ENCODE measurements at places on chromosomes 7 and 10. TPM values are rescaled to one million over a fixed set of nuclear protein-coding genes. Genes with fewer than 3 reads are reported as not detected.

The FAM25C gene
- total RNA-seq: not detected

- no peak for DNase-seq
These were observed 5.8 kb downstream of the C7orf57 start for GRCh38 chr7:48040944-48041652.

The TAS2R5 gene
- 2.3 TPM for total RNA-seq

GRCh38 chr7:3986927-3987326 lies 685.9 kb downstream of the SDK1 start:
- DNase-seq: no peak

- no peak for DNase-seq
These were observed 553 bp downstream of the DNAJC30 start for GRCh38 chr7:73682745-73683055.

GRCh38 chr7:91310830-91311460 lies 46.7 kb downstream of the FZD1 start:
- DNase-seq: no peak

The ATOH7 gene
- total RNA-seq: not detected

The A1CF gene
- not detected for total RNA-seq

DNA sequence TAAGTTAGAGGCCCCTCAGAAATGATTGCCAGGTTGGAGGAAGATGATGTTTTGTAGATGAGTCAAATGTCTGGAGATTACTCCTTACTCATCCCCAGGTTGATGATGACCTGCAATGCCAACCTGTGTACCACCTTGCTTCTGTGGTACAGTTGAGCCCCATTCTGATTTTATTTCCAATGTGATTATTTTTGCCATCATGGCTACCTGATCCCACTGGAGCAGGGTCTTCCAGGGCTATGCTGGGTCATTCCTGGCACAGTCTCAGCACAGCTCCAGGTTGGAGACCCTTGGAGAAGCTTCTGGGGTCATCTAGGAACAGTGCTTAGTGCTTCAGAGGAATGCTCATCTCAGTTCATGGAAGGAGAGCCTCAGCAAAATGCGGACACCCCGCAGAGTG lies 34.3 kb downstream of the LRRC18 start:
- DNase-seq: no peak

The OR13A1 gene
- total RNA-seq: not detected

The UNCX gene
- total RNA-seq: not detected

DNA sequence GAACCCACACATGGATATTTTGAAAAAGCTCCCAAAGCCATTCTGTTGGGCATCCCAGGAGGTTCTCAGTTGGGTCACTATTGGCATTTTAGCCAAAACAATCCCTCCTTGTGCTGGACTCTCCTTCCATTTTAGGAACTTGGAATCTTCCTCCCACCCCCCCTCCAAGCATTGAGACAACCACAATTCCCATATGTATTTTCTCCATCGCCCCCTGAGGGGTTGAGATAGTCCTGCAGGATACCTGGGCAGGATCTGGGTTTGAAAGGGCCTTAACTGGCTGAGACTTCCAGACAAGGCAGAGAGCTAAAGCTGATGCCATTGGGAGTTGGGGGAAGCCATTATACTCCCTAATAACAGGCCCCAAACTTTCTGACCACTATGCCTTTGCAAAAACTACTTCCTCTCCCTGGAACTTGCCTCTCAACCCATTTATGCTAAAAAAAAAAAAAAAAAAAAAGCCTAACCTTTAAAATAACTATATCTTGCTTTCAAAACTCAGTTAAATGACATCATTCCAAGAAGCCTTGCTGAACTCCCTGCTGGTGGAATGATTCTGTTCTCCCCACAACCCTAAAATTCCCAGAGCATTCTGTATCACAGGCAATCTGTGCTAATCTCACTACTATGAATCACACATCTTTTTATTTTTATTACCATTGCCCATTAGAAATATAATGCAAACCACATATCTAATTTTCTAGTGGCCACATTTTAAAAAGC lies 77.5 kb upstream of the PDE1C start:
- no peak for DNase-seq

DNA sequence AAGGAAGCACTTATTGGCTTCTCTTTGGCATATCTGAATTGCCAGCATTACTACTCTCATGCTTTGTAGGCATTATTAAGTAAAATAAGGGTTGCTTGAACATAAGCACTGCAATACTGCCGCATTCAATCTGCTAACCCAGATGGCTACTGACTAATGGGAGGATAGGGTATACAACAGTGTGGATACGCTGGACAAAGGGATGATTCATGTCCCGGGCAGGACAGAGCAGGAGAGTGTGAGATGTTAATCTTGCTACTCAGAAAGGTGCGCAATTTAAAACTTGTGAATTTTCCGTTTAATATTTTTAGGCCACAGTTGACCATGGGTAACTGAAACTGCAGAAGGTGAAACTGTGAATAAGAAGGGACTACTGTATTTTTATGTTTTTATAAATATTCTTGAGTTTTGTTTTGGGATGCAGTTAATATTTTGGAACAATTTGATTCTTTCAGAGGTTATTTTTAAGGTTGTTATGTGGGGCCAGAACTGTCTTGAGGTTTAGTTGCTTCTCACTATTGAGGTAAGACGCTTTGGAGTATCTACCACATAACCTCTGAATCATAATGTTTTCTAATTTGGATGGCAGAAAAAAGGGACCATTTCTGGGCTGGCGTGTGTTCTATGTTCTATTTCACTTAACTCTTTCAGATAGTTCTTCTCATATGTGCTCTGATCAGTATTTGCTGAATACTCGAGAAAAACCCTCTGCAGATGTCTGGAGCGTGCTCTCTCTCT lies 75.7 kb upstream of the SYPL1 start:
- DNase-seq: no peak

- DNase-seq: no peak
These were observed 20.8 kb downstream of the WIPI2 start for GRCh38 chr7:5210751-5211338.

DNA sequence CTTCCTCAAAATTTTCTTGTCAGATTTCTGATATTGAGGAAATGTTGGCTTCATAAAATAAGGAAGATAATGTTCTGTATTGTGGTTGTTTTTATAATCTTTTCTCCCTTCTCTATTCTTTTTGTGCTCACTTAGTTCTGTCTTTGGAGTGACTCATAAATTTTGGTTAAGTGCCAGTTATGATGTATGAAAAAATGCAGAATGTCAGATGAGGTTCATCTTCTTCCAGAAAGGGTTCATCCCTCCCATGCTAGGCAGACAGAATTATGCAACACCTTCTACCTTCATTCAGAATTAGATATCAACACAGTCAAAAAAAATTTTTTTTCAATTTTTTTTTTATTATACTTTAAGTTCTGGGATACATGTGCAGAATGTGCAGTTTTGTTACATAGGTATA lies 36.6 kb upstream of the CYP2C19 start:
- no peak for DNase-seq

DNA sequence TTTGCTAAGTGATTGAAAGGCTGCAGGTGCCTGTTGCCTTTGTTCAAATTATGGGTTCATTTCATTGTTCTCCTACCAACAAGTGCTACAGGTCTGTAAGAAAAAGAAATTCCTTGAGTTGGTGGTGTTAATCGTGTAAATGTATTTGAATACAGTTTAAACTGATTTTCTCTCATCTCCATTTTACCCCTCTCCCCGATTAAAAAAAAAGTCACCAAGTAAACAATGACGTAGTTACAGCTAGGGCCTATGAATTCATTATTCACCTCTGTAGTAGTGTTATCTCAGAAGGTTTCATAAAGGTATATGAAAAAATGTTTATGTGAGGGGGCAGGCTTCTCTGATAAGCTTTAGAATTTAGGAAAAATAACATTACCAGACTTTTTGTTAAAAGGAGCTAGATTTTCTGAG lies 1.1 kb downstream of the REEP3 start:
- no peak for DNase-seq

The NANOS1 gene
- 0.31 TPM for total RNA-seq

GRCh38 chr10:98659951-98660350 lies 213.2 kb upstream of the HPS1 start:
- DNase-seq: no peak

The PKD2L1 gene
- 0.60 TPM for total RNA-seq

The ACBD7 gene
- 2.5 TPM for total RNA-seq

The OPN1SW gene
- not detected for total RNA-seq

- no peak for DNase-seq
These were observed 45.2 kb upstream of the EXOC4 start for GRCh38 chr7:133207687-133208086.

DNA sequence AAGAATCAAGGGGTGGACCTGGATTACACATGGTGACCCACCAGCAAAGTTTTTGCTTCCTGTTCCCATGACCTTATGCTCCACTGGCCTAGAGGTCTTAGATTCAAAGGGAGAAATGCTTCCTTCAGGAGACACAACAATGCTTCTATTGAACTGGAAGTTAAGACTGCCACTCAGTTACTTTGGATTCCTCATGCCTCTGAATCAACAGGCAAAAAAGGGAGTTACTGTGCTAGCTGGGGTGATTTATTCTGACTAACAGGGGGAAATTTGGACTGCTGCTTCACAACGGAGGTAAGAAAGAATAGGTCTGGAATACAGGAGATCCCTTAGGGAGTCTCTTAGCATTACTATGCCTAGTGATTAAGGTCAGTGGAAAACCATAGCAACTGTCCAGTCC lies 10.3 kb downstream of the TMEM229A start:
- no peak for DNase-seq

DNA sequence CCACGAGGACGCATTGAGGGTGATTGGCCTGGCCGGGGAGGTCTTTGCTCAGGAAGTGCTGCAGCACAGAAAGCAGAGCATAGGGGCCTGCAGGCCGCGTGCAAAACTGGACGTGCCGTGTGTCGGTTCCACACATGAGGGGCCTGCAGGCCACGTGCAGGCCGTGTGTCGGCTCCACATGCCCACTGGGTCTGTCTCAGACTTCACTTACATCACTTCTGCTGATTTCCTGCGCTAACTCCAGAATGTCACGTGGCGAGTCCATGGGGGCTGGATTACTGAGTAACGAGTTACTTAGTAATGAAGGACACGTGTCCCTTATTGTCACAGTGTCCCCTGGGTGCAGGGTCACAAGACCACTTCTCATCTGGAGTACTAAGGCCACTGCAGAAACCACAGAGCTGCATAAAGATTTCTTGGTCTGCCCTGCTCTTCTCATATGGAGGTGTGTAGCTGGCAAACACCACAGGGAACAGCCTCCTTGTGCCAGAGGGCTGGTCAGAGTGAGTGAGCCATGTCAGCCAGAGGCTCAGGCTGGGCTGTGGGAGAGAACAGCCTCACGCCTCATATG lies 60.8 kb downstream of the GDI2 start:
- no peak for DNase-seq

Data from activated T-cell treated with anti-CD3 and anti-CD28 coated beads, Interleukin-2, amount 50 U/mL, for 72 hours (primary cell).